ENCODE measurements at places on chromosomes 16 and 17.

- DNase-seq, result no peak
Observed at GRCh38 chr17:81251709-81252301, 12.7 kb downstream of the NDUFAF8 start.

DNA sequence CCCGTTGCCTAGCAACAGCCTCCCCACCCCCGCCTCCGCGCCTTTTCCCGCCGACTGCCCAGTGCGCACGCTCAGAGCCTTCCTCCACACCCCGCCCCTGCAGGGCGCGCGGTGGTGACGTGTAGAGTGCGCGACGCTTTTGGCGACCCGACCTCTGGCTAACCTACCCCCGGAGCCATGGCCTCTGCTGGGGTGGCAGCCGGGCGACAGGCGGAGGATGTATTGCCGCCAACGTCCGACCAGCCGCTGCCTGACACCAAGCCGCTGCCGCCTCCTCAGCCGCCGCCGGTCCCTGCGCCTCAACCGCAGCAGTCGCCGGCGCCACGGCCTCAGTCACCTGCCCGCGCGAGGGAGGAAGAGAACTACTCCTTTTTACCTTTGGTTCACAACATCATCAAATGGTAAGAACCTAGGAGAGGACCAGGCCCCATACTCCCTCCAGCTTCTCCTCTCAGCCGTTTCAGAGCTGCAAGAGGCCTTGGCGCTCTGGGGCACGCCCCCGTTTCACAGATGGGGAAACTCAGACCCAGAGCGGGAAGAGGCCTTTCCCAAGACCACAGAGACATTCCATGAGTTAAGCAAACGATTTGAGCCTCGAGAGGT lies at the start of gene MED9:
Gene MED9, plus strand, starts transcription at position 136 of the 603 bp plus-strand sequence. Its CDS starts 42 bp downstream, at position 178.
- peak; percentile 87 for DNase-seq

GRCh38 chr17:69445132-69445531 lies 30.6 kb downstream of the MAP2K6 start:
- DNase-seq, result no peak

- DNase-seq, result no peak
Observed at GRCh38 chr17:32497431-32498205, 10.8 kb downstream of the CDK5R1 start.

- no peak for DNase-seq
Observed at GRCh38 chr17:18261146-18261515, 669 bp downstream of the MIEF2 start.

DNA sequence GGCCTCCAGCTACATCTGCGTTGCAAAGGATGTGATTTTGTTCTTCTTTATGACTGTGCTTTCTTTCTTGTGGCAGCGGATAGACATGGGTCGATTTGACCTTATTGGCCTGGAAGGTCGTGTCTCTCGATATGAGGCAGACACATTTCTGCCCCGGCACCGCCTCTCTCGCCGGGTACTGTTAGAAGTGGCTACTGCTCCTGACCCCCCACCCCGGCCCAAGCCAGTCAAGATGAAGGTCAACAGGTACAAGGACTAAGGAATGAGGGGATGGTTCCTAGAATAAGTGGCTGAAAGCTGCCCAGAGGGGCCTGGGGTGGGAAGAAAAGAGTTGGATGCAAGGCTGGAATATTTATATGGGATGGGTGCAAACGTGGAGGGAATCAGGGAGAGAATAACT lies 21.1 kb downstream of the SRCAP start:
- DNase-seq, result no peak

- DNase-seq, result no peak
Observed at GRCh38 chr17:52419229-52419641, 260.7 kb upstream of the CA10 start.

GRCh38 chr17:44795928-44796327 lies 34.2 kb downstream of the GJC1 start:
- DNase-seq, result no peak

- no peak for DNase-seq
Observed at GRCh38 chr16:30947859-30948666, 805 bp upstream of the ORAI3 start.

DNA sequence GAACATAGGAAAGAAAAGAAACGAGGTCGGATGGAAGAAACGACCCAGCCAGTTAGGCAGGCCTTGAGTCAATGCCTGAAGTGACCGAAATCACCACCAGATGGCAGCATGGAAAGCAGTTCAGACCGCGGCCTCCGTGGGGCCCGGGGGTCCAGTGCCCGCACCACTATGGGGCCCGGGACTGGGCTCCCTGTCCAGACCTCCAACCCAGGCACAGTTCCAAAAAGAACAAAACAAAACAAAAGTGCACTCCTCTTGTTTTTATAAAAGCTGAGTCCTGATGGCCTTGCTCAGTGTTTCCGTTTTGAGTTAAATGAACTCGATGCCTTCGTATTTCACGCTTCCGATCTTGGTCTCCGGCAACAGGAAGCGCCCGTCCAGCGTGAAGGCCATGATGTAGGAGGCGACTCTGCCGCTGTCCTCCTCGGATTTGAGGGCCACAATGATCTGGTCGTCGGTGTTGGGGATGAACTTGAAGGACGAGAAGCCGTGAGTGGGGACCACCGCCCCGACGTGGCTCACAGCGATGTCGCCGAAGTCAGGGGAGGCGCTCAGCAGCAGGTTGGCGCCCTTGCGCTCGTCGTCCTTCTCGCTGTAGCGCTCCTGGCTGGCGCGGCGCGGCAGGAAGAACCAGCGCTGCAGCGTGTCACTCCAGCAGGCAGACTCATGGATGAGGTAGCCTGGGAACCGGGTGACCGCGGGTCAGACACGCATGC lies 13.7 kb upstream of the LGALS3BP start:
- DNase-seq, result peak; percentile 35

- DNase-seq, result no peak
Observed at GRCh38 chr17:81388091-81388611, 7.1 kb upstream of the BAHCC1 start.

DNA sequence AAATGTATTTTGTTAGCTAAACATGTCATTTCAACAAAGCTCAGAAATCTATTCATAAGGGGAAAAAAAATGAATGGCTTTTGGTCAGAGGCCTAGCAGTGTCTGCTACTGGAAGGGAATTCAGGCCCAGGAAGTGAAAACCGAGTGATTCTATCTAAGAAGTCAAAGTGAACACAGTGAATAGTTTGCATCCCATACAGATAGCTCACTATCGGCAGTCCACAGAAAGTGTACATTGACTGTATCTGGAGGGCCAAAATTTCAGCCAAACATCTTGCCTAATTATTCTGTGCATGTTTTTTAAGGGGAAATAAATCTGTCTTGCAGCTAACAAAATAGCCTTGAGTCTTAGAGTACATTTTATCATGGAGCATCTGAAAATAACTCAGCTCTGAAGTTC lies 214.4 kb upstream of the CACNG5 start:
- no peak for DNase-seq

GRCh38 chr16:2839650-2840450 lies 9.7 kb downstream of the ZG16B start:
- no peak for DNase-seq

- DNase-seq, result no peak
Observed at GRCh38 chr17:57530508-57530907, 214.6 kb downstream of the CCDC182 start.

- no peak for DNase-seq
Observed at GRCh38 chr16:23420011-23420410, 33.0 kb downstream of the COG7 start.

- no peak for DNase-seq
Observed at GRCh38 chr17:48134912-48135480, 27.4 kb downstream of the SNX11 start.

- DNase-seq, result no peak
Observed at GRCh38 chr17:69716556-69716955, 302.1 kb downstream of the MAP2K6 start.

DNA sequence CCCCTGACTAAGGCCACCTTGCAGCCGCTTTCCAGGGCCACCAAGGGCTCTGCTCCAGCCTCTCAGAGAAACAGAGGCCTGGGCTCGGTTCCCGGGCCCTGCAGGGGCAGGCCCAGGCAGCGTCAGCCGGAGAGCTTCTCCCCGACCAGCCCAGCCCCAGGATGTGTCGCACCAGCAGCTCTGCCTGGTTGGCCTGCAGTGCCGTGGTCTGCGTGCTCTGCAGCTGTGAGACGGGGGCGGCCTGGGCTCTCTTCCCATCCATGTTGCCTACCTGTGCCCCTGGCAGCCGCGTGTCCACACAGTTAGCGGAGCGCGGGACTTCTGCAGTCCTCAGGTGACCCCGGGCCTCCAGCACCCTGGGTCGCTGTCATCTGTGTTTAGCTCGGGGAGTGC lies 4.8 kb downstream of the IGFALS start:
- DNase-seq, result no peak

DNA sequence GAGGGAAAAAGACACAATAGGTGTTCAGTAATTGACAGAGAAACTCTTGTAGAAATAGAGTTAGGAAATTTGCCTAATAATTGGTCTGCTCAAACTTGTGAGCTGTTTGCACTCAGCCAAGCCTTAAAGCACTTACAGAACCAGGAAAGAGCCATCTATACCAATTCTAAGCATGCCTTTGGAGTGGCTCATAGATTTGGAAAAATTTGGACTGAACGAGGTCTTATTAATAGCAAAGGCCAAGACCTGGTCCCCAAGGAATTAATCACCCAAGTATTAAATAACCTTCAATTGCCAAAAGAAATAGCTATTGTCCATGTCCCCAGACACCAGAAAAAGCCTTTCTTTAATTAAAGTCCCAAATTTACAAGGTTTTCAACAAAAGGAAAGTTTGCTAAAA lies 90.3 kb downstream of the EMP2 start:
- DNase-seq, result no peak

- DNase-seq, result no peak
Observed at GRCh38 chr17:39244016-39244599, 18.4 kb upstream of the STAC2 start.

- no peak for DNase-seq
Observed at GRCh38 chr16:11393861-11394592, 48.8 kb downstream of the RMI2 start.

DNA sequence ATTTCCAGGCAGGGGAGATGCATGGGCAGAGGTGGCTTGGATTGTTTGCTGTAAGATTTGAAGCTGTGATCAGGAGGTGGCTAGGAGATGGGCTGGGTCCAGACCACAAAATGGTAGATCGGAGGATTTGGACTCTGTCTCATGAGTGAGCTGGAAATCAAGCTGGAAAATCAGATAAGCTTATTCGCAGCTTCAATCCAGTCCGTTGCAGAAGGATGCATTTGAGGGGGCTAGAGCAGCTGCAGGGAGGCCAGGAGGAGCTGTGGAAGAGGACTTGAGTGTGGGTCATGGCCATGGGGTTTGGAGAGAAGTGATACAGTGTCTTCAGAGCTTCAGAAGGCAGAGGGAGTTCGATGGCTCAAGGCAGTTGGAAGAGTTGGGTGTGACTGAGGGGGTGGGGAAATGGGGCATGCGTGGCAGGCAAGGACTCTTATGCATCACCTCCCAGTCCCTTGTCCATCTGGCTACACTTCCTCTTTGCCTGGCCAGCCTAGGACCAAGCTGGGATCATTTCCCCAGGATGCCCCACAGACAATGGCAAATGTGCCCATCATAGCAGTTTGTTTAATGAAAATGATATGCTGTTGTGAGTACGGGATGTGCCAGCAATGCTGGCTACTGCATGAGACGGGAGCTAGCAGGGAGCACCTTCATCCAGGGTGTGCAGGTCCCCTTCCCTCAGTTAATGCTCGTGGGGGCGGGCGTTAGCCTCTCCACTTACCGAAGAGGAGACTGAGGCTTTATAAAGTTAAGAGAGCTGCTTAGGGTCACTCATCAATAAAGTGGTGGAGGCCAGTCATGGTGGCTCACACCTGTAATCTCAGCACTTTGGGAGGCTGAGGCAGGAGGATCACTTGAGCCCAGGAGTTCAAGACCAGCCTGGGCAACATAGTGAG lies 20.6 kb downstream of the QPRT start:
- no peak for DNase-seq

DNA sequence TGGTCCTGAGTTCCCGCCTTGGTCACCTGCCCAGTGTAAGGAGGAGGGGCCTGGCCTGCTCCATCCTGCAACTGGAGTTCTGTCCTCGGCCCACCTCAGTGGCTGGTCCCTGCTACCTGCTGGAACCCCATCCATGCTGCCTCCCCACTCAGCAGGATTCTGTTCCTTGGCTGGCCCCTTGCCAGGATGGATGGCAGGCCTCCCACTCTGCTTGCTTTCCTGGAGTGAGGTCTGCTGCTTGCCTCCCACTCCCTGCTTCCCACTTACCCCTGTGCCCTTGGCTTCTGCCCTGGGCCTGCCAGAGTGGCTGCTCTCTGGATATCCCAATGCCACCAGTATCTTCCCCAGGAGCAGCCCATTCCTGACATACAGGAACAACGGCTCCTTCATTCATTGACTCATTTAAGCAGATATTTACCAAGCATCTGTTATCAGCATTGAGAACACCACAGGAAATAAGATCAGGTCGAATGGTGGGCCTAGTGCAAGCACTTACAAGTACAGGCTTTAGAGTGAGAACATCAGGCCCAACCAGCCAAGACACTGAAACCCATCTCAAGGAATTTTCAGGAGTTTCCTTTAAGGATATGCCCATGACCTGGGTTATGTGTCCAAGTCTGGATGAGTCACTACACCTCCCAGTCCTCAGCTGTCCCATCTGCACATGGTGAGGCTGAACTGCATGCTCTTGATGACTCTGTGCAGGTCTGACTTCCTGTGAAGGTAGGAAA lies 17.0 kb upstream of the RPRML start:
- no peak for DNase-seq

DNA sequence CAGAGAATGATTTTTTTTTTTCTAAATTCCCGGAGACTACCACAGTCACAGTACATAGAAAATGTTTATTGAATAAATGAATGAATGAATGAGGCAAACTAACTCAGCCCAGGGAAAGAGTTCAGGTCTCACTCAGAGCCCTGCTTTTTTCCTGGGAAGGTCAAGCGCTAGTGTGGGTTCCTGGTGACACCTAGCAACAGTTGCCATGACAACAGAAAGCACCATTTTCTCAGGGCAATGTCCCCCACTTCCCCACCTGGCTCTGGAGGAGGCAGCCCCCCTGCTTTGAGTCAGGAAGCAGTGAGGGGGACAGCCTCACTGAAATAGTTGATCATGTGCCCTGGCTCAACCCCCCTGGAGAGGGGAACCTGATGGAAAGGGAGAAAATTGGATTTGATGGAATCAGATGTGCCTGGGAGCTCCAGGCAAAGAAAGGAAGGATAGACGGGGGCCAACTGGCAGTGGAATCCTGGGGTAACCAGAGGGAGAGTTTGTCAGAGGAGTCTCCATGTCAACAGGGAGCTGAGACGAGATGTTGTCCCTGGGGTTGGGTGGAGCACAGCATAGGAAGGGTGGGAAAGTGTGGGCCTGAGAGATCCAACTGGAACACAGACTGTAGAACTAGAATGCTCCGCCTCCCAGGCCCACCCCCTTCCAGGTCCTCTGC lies 242.2 kb upstream of the CCL2 start:
- DNase-seq, result no peak

DNA sequence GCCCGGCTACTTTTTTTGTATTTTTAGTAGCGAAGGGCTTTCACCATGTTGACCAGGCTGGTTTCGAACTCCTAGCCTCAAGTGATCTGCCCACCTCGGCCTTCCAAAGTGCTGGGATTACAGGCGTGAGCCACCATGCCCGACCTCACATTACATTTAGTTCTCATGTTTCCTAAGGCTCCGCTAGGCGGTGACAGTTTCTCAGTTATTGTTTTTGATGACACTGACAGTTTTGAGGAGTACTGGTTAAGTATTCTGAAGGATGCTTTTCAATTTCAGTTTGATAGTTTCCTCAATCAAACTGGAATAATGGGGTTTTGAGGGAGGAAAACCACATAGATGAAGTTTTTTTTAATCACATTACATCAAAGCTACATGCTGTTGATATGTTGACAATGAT lies 1028.5 kb downstream of the CDH8 start:
- no peak for DNase-seq

Data from stimulated activated CD8-positive, alpha-beta memory T cell treated with anti-CD3 and anti-CD28 coated beads, Interleukin-2, amount 100 ng/mL, for 1 hour (primary cell).